ENCODE measurements at places on chromosomes 2 and 18.

- DNase-seq: no peak
Observed at GRCh38 chr2:120425014-120425413, 79.1 kb downstream of the INHBB start.

DNA sequence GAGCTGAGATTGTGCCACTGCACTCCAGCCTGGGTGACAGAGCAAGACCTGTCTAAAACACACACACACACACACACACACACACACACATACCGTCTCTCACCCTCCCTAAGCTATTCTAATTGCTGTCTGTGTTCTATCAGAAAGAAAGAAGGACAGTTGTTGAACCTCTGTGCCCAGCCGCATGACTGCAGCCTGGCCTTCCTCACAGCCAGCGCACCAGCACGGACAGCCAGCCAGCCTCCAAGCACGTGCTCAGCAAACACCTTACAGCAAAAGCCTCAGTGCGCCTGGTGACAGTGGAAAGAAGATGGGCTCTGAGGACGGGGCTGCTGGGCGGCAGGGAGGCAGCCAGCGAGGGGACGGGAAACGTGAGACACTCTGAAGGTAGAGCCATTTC lies 58.0 kb downstream of the ZNF516 start:
- no peak for DNase-seq

- DNase-seq: no peak
Observed at GRCh38 chr2:38264396-38265221, 112.5 kb downstream of the ATL2 start.

GRCh38 chr2:60707750-60708371 lies 48.2 kb upstream of the PAPOLG start:
- no peak for DNase-seq

DNA sequence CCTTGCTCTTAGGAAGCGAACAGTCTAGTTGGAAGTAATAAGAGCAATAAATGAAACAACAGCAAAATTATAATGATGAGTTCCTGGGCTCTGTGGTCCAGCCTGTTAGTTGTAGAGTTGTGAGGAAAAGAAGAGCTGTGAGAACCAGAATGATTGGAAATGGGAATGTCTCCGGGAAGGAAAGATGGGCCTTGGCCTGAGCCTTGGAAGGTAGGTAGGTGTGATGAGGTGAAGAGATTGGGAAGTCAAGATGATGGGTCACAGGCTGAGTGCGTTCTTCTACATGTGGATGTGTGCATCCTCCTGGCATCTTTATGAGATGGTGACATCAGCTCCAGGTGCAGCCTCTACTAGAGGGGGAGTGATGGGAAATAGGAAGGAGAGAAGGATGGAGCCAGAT lies 115.2 kb upstream of the EML6 start:
- no peak for DNase-seq

GRCh38 chr18:22678486-22678885 lies 254.6 kb upstream of the RBBP8 start:
- DNase-seq: peak; percentile 57

GRCh38 chr2:38167968-38168350 lies 92.0 kb upstream of the CYP1B1 start:
- DNase-seq: no peak

All from mucosa of descending colon (tissue), 3 donors.